Activated CD8-positive, alpha-beta T cell treated with anti-CD3 and anti-CD28 coated beads, Interleukin-2, amount 10 ng/mL, durations not matched to agents 7 days and 5 days (primary cell): ENCODE measurements at places on chromosomes 4 and X. TPM values are rescaled to one million over a fixed set of nuclear protein-coding genes. Genes with fewer than 3 reads are reported as not detected.
A peak's percentile ranks its signal among the peaks of the same experiment; 100 is the strongest.

DNA sequence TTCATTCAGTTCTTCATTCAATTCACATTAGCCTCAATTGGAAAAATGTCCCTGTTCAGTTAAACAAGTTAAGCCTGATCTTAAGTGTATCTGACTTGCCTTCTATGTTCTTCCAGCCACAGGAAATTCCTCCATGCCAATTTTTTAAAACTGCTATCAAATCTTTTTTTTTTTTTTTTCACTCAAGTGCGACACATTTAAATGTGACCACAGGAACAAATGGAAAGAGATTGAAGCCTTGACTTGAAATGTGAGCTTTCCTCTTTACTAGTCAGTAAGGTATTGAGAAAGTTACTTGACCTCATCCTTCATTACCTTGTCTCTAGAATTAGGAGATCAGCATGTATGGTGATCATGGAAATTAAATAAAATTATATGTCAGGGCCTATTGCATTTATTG is 165.1 kb downstream of the SLIT2 start:
- no peaks in the 10 kb centered on the region for H3K36me3 ChIP-seq
- no peak overlapping the region for H3K27ac ChIP-seq
- no peak for DNase-seq
- H3K4me3 ChIP-seq, result no peak overlapping the region
- H3K4me1 ChIP-seq, result peaks cover 6% of the 10 kb centered on the region

- H3K27me3 ChIP-seq, result no peaks in the 10 kb centered on the region
- no peak for DNase-seq
- H3K36me3 ChIP-seq, result no peaks in the 10 kb centered on the region
- H3K4me1 ChIP-seq, result no peaks in the 10 kb centered on the region
Measured at GRCh38 chrX:107025545-107025944, 25.5 kb upstream of the MORC4 start.

- no peak overlapping the region for H3K4me3 ChIP-seq
- H3K36me3 ChIP-seq, result peaks cover 22% of the 10 kb centered on the region
- no peaks in the 10 kb centered on the region for H3K4me1 ChIP-seq
- H3K27ac ChIP-seq, result no peak overlapping the region
- DNase-seq, result no peak
Measured at GRCh38 chrX:47247206-47247998, 14.6 kb downstream of the USP11 start.

DNA sequence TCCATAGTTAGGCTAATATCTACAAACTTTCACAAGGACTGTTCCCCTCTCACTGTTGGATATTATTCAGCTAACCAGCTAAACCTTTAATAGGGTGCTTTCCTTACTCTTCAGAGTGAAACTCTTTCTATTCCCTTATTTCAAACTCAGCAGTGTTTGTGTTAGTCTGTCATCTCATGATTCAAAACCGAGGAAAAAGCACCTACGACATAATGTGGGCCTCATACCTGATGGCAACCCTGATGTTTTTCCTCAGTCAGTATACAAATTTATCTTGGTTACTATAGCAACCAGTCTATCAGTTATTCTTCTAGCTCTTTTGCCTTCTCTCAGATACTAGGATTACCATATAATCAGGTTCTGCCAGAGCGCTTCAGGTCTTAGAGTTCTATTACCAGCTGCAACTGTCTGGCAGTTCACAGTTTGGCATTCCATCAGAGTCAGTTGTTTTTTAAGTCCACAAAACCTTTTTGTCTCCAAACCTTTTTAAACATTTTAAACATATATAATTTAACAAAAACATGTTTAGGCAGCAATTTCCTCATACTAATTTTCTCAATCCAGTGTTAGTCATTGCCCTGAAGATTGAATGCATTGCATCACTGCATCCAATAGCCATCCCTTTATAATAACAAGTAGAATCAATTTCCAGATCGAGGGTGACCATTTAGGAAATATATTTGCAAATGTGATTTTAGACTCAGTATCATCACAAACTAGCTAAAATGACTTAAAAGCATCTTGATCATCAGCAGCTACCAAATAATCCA is 7.4 kb downstream of the WDR44 start:
- H3K4me1 ChIP-seq, result peaks cover 55% of the 10 kb centered on the region
- H3K27ac ChIP-seq, result no peak overlapping the region
- no peak overlapping the region for H3K4me3 ChIP-seq
- H3K36me3 ChIP-seq, result peaks cover 6% of the 10 kb centered on the region
- DNase-seq, result no peak

DNA sequence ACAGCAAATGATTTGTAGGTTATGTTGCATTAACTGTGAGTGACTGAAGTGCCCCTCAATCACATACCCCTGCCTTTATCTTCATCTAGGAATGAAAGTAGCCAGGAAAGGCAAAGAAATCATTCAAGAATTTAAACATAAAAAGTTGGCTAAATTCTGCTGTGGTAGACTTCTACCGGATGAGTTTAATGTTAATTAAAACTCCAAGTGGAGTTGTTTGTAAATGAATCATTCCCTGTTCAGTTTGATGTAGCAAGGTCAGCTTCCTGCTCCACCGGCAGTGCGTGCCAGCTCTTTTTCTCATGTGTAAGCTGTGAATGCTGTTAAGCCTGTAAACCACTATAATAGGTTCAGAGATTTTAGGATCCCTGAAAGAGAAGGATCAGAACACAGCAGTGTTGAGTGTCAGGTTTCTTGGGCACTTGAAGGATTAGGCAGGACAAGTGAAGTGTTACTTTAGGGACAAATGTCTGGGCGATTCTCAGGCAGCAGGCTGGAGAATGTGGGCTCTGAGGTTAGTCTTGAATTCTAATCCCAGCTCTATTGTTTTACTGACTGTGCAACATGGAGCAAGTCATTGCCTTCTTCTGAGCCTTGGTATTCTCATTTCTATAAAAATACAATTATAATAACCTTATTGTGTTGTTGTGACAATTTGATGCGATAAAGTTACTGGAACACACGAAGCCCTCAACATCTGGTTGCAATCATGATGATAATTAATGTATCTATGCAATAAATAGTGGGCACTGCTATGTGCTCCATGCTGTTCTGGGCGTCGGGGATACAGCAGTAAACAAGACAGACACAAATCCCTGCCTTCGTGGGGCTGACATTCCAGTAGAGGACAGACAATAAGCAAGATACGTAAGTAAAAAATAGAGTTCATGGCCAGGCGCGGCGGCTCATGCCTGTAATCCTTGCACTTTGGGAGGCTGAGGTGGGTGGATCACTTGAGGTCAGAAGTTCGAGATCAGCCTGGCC is 112.0 kb downstream of the SHROOM3 start:
- no peak for DNase-seq
- peaks cover 2% of the 10 kb centered on the region for H3K36me3 ChIP-seq
- peaks cover 19% of the 10 kb centered on the region for H3K4me1 ChIP-seq
- H3K27me3 ChIP-seq, result peaks cover 3% of the 10 kb centered on the region
- H3K4me3 ChIP-seq, result no peak overlapping the region
- no peak overlapping the region for H3K27ac ChIP-seq

Gene TCEAL2
- not detected for total RNA-seq

Gene FAM236D
- total RNA-seq, result not detected

- H3K27ac ChIP-seq, result no peak overlapping the region
- H3K36me3 ChIP-seq, result no peaks in the 10 kb centered on the region
- H3K4me1 ChIP-seq, result peaks cover 51% of the 10 kb centered on the region
- DNase-seq, result no peak
Measured at GRCh38 chrX:40474205-40474626, 106.6 kb upstream of the ATP6AP2 start.

DNA sequence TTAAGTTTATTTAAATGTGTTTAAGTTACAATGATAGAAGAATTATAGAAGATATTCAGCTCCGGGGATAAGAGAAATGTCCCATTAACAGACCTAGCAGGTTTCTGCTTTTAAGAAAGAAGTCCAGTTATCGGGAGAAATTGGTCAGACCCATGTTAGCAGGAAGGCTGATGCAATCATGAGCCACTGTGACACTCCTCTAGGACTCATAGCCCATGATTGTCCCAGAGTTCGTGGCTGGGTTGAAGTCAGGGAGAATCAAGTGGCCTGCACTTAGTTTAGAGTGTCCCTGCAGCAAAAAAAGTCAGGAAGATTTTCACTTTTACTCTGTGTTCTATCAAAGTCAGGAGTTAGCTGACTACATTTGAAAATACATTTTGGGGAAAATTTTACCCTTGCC is 72.0 kb downstream of the TMEM144 start:
- no peaks in the 10 kb centered on the region for H3K4me1 ChIP-seq
- H3K27me3 ChIP-seq, result peaks cover 3% of the 10 kb centered on the region
- no peak overlapping the region for H3K4me3 ChIP-seq
- H3K36me3 ChIP-seq, result no peaks in the 10 kb centered on the region

DNA sequence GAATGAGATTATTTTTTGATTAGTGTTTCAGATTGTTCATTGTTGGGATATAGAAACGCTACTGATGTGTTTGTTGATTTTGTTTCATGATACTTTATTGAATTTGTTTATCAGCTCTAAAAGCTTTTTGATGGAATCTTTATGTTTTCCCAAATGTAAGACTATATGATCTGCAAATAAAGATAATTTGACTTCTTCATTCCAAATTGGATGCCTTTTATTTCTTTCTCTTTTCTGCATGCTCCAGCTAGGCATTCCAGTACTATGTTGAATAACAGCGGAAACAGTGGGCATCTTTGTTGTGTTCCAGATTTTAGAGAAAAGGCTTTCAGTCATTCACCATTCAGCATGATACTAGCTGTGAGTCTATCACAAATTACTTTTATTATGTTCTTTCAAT is 21.8 kb downstream of the SPANXN4 start:
- H3K36me3 ChIP-seq, result no peaks in the 10 kb centered on the region
- H3K27me3 ChIP-seq, result no peaks in the 10 kb centered on the region
- DNase-seq, result no peak
- H3K4me3 ChIP-seq, result no peak overlapping the region
- no peak overlapping the region for H3K27ac ChIP-seq

DNA sequence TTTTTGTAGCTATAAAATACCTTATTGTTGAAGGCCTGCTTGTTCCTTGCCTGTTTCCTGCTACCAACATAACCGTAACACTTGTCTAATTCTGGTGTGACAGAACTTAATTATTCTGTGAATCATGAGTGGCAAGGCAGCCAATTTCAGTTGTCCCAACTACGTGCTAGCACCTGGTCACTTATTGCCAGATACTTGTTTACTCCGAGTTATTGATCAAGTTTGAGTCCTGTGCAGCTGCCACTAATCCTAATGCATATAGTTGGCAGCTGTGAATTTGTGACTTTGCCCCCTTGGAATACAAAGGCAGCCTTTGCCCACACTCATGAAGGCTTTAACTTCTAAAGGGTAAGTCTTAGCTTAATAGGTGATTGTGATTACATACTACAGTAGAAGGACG is 7.8 kb upstream of the RNF128 start:
- H3K27ac ChIP-seq, result no peak overlapping the region
- H3K27me3 ChIP-seq, result peaks cover 4% of the 10 kb centered on the region

GRCh38 chrX:49116716-49117115 is 6.8 kb downstream of the GPKOW start:
- peaks cover 24% of the 10 kb centered on the region for H3K4me1 ChIP-seq
- DNase-seq, result no peak
- H3K4me3 ChIP-seq, result peak overlapping the region; percentile 34
- no peaks in the 10 kb centered on the region for H3K27me3 ChIP-seq
- peaks cover 45% of the 10 kb centered on the region for H3K36me3 ChIP-seq

DNA sequence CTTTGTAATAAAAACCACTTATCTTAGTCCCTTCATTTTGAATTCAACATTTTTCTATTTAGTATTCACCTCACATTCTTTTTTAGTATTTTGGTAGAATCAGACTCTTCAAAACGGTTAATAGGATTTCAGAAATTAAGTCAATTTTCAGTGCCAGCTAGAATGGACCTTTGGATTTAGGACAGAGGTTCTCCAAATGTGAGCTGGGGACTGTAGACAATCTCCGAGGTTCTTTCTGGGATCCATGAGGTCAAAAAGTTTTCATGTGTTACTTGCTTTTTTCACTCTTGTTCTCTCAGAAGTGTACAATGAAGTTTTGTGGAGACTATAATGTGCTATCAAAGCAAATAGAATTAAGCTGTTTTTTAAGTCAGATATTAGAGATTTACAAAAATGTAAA is 2.3 kb upstream of the UGDH start:
- peaks cover 20% of the 10 kb centered on the region for H3K4me1 ChIP-seq
- H3K27me3 ChIP-seq, result peaks cover 2% of the 10 kb centered on the region
- H3K4me3 ChIP-seq, result no peak overlapping the region
- no peak for DNase-seq

Gene F8A2
- total RNA-seq, result not detected

Gene NHSL2
- total RNA-seq, result 0.50 TPM

DNA sequence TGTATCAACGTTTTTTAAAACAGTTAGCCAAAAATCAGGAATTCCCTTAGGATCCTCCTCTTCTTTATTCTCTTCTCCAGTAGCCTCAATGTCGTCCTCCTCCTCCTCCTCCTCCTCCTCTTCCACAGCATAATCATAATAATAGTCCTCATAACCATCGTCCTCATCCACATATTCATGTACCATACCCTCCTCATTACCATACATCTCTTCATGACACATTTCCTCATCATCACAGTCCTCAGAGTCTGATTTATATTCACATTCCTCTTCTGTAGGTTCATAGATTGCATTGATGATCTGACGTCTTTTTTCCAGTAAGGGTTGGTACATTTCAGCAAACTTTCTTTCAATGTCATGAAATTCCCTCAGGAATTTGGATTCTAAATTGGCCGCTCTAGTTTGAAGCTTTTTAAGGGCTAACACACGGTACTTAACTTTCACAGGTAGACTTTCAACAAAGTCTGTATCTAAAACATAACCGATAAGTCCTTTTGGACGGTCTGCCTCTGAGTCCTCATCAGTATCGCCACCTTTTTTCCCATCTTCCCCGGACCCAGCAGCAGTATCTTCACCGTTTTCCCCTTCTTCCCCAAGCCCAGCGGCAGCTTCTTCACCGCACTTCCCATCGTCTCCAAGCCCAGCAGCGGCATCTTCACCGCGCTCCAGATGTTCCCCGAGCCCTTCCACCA is 771 bp downstream of the NAP1L2 start:
- peaks cover 10% of the 10 kb centered on the region for H3K4me1 ChIP-seq
- H3K36me3 ChIP-seq, result peaks cover 3% of the 10 kb centered on the region
- DNase-seq, result no peak
- H3K27ac ChIP-seq, result peak overlapping the region; percentile 76
- H3K4me3 ChIP-seq, result peak overlapping the region; percentile 80

GRCh38 chrX:121949041-121949760 is 901.8 kb downstream of the GLUD2 start:
- no peaks in the 10 kb centered on the region for H3K36me3 ChIP-seq
- no peaks in the 10 kb centered on the region for H3K27me3 ChIP-seq
- no peak overlapping the region for H3K27ac ChIP-seq
- H3K4me1 ChIP-seq, result no peaks in the 10 kb centered on the region
- H3K4me3 ChIP-seq, result no peak overlapping the region

DNA sequence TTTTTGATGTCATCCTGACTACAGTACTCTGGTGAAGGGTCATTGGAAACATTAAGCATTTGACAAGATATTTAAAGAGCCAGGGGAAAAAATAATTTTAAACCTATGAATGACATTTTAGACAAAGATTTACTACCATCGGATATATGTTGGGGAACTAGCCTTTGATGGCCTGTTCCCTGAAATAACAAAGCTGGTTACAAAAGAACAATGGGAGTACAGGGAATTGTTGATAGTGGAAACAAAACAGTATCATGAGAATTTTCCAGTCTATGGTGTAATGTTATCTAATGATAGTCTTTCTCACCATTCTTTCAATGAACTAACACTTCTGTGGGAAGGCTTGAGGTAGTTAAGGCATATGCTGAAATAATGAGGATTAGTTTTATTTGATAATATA is 125.9 kb upstream of the KLHL4 start:
- DNase-seq, result no peak
- H3K27ac ChIP-seq, result no peak overlapping the region
- H3K36me3 ChIP-seq, result no peaks in the 10 kb centered on the region
- no peak overlapping the region for H3K4me3 ChIP-seq

Gene OTC
- total RNA-seq, result not detected

- no peaks in the 10 kb centered on the region for H3K36me3 ChIP-seq
- H3K27ac ChIP-seq, result no peak overlapping the region
- DNase-seq, result no peak
Measured at GRCh38 chrX:130523460-130524394, 121.9 kb downstream of the RBMX2 start.
